ENCODE measurements at places on chromosomes 1 and 21.

- DNase-seq = no peak
These were observed 318.3 kb downstream of the MATN1 start for GRCh38 chr1:30405081-30405480.

- no peak for DNase-seq
These were observed 48.1 kb downstream of the SYF2 start for GRCh38 chr1:25184001-25184762.

DNA sequence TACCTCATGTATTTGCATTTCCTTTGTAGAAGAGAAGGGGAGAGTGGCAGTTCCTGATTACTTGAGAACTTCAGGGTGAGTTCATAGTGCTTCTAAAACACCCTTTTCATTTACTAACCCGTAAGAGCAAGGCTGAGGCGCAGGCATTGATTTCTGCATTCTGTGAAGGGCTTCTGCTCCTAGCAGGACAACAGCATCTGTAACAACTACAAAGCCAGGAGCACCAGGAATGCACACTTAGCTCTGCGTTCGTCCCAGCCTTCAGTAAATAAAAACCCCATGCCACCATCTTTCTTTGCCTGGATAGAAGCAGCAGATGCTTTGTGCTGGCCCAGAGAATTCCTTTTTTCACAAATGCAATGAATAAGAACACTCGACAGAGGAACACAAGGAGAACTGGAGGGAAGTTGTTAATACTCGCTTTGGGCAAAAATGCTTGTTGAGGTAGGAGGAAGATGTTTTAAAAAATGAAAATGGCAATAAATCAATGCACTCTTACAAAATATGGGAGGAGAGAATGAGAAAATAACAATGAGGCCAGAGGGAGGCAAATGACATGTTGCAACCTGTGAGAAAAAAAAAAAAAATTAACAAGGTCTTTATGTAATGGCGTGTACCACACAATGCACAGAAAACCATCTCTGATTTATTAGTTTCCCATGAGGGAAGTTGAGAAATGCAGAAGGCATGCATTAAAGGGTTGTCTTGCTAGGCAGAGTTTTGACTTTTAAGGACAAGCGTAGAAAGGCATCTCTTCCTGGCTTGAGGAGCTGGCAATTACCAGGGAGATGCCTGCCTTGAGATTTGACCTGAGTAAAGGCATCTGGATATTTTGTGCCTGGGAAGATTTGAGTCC is 418.8 kb downstream of the DISC1 start:
- DNase-seq = no peak

DNA sequence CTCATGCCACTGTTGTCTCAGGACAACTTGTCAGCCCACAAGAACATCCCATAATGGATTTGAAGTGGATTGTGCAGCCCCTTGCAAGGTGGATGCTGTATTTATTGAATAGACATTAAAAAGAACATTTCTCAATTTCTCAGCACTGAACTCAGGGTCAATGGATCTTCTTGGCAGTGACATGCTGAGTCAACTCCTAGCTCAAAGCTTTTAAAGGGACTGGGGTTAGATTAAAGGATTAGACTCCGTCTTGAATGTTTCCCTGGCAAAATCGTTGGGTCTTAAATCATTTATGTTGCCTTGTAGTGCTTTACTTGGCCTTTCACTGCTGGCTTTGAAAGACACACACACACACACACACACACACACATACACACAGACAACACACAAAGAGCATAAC is 221.6 kb upstream of the PBX1 start:
- no peak for DNase-seq

GRCh38 chr1:34685225-34685624 is 69.6 kb upstream of the GJB5 start:
- no peak for DNase-seq
